ENCODE measurements at places on chromosomes 6 and 20.
A peak's percentile ranks its signal among the peaks of the same experiment; 100 is the strongest.

GRCh38 chr6:44001318-44002066 lies 125.8 kb downstream of the MRPL14 start:
- no peak for DNase-seq

DNA sequence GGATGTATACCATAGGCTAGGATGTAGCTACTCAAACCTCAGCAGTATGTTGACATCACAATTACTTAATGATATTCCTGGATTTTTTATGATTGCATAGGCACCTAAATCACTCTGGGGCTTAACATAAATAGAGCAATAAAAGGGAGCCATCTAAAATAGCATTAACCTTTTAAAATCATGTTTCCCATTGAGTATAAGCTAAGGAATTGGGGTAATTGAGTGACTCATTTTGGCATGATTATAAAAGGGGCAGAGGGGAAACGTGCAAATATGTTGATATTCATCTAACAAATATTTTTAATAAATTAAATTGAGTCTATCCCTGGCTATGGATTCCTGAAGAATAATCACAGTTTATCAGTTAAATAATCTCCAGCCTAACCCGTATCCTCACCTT lies 74.0 kb upstream of the ADGRF1 start:
- DNase-seq = no peak

DNA sequence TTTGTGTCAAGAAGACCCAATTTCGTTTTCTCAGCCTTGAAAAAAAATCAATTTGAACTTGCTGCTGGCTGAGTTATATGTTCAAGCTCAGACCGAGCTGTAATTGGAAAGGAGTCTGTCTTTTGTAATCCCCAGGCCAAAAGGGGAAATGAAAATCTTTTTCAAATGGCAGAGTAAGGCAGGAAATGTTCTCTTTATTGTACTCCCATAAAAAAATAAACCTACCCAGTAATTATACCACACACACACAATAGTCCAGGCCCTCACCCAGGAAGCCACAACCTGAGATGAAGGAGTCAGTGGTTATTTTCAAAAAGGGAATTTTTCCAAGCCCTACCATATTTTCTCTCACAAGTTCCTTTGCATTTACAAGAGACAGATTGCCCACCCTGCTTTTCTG lies 45.3 kb downstream of the CLIC5 start:
- no peak for DNase-seq

DNA sequence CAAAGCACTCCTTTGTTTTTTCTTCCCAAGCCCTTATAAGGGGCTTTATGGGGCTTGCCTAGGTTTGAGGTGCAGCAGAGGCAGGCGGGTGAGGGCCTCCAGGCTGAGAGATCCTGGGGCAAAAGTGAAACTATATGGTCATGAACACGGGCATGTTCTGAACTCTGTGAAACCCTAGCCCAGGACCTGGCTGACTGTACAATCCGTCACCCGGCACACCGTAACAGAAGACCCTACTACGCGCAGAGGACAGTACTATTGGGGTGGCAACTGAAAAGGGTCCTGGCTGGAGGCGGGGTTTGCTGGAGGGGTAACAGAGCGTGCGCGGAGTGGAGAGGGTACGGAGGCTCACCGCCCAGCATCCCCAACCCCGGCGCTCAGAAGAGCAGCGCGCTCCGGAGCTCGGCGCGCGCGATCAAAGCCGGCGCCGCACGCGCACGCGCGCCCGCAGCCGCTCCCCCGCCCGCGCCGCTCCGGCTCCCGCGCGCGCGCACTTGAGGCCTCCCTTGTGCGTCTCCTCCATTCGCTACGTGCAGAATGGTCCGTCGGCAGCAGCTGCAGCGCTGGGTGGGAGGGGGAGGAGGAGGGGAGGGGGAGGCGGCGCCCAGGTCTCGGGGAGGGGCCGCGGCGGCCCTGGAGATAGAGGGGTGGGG lies 54.2 kb downstream of the MRPL14 start:
- peak; percentile 89 for DNase-seq

DNA sequence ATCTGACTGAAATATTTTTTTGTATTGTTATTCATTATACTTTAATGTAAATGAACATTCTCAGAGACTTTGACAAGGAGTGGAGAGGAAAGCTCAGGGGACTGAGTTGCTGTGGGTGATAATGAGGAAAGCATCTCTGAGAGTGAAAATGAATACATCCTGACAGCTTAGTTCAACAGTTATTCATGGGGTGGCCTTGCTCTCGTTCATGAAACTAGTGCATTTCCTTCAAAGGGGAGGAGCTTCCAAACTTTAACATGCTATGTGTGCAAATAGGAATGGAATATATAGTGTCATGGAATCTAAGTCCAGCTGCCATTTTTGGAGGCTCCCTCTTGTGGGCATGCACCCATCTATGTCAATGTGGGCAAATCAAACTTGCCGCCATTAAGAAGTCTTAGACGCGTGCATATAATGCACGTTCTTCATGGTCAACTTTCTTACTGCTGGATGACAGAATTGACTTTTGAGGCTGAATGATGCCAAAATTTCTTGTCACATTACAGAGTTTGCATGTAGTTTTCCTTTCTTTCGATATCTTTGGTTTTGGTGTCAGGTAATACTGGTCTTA lies 124.3 kb upstream of the TMEM170B start:
- no peak for DNase-seq

DNA sequence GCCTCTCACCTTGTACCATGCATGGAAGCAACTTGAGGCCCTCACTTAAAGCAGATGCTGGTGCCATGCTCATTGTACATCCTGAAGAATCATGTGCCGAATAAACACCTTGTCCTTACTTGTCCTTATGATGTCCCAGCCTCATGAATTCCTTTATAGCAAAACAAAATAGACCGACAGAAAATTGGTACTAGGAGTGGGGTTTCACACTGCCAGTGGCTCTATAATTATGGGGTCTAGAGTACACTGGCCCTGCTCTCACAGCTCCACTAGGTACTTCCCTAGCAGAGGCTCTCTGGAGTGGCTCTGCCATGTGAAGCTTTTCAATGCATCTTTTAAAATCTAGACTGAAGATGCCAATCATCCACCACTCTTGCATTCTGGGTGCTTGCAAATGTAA lies 101.2 kb downstream of the HTR1B start:
- DNase-seq = no peak

DNA sequence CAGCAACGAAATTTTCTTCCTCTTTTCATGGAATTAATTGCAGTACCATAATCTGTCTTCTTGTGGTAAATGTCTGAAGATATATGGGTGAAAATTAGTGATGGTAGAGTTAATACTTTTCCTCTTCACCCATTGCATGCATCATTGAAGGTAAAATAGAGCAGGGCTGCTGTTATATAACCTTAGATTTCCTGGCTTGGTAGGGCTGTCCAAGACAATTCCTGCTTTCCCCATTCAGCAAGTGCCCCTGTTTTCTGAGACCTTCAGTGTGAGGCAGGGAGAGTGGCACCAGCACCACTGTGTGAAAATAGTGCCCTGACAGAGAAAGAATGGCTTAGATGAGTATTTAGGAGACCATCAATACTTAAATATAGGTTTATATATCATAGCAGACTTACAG lies 202.0 kb downstream of the ZFAND3 start:
- no peak for DNase-seq

- no peak for DNase-seq
Measured at GRCh38 chr6:93293460-93293859, 125.9 kb downstream of the EPHA7 start.

DNA sequence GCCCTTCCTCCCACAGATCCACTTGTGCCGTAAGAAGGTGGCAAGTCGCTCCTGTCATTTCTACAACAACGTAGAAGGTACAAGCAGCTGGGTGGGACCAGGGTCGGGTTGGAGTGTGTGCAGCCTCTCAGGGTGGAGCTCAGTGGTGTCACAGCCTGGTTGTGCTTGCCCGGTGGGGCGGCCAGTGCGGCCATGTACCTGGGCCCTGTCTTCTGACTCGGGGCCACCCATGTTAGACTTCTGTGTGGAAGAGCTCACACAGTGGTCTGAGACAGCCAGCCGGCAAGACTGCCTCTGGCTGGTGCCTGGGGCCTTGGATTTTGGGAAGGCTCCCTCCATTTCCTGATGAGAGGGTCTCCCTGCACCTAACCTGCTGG lies 4.7 kb downstream of the RTEL1 start:
- DNase-seq = no peak

DNA sequence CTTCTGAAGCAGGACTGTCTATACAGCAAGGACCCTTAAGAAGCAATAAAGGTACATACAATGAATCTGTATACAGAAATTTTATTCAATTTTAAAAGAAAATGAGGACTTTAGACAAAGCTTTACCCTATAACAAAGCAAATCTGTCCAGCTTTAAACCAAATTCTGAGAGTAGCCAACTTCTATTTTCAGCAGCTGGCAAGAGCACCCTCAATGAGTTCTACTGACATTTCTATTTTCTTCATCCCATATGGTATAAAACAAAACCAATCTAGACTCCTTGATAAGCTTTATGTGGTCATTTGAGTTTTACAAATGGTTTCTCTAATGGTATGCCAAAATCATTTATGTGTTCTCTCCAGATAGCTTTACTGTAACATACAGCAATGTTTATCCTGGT lies 12.7 kb downstream of the CPNE1 start:
- DNase-seq = no peak

- no peak for DNase-seq
Measured at GRCh38 chr6:147869201-147869600, 360.7 kb downstream of the SAMD5 start.

DNA sequence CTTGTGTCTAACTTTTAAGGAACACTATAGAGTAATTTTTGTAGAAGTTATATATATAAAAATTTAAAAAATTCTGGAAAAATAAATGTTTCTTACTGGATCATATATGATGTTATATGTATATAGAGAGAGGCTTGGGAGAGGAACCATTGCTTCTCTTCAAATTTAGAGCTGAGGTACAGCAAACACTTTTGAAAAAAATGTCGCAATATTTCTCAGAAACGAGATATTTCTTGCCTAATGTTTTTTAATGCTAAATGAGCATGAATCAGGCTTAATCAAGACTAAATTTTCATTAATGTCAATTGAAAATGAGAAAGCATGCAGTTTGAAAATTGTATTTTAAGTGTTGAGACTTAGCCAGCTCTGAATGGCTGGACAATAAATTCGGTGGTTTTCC lies 2.6 kb downstream of the PKIB start:
- DNase-seq = no peak

- no peak for DNase-seq
Measured at GRCh38 chr6:5461365-5461764, 200.1 kb downstream of the FARS2 start.

DNA sequence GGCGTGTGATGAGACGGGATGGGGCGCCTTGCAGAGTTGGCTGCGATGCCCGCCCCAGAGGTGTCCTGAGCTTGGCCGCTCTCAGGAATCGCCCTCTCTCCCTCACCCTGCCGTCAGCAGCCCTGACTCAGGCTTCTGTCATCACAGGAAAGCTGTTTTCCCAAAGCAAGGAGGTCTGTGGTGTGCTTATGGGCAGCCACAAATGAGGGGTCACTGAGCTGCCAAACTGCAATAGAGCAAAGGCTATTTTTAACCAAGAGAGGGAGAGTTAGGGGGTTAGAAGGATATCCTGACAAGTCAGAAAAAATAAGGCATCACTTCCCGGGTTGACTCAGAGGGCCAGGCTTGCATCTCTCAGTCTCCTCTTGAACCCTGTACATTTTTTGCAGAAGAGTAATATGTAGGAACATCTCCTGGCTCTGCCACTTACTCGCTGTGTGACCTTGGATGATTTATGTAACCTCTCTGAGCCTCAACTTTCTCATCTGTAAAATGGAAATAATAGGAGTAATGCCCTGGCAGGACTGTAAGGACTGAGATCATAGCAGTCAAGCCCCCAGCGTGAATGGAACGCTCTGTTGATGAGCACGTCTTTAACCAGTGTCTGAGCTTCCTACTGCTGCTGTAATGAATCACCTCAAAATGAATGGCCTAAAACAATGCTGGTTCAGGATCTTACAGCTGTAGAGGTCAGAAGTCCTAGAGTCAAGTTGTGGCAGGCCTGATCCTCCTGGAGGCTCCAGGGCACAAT lies 181.9 kb downstream of the NFATC2 start:
- DNase-seq = no peak

DNA sequence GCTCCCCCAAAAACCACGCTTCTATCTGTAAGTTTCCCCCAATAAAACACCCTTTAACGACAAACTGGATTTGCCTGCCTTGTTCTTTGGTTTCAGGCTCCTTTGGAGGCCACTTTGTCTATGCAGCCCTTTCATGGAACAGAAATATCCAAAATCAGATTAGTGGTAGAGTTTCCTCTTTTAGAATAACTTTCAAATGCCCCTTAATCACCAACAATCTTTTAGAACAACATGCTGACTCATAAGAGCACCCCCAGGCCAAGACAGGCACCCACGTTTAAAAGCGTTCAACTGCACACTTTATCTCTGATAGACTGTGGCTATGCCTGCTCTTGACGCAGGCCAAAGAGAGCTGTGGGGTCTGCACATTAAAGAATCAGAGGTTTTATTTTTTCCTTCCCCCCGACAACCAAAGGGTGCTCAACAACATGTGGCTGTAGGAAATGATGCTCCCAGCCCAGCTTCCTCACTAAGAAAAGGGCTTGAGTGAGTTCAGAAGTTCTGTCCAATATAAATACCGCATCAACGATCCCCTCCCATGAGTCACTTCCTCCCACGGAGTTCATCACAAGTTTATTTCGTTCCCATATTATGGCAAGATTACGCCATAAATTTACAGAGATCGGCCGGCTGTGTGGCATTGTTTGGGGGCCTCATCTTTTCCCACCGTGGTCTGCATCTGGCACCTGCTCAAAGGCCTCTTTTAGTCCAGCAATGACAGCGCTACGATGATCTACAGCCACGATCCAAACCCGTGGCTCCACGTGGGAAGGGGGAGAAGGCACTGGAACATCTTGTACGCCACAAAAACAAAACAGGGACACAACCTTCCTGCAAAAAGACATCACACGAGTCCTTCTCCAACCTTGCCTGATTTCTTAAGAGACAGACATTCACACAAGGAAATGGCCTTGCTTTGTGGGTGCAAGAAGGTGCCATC lies 88.8 kb upstream of the NFATC2 start:
- DNase-seq = no peak

GRCh38 chr20:57609086-57609841 lies 11.0 kb downstream of the ZBP1 start:
- DNase-seq = no peak

- DNase-seq = peak; percentile 64
Measured at GRCh38 chr6:142945446-142946180, 637 bp upstream of the HIVEP2 start.

GRCh38 chr6:81381382-81381916 lies 371.0 kb downstream of the TENT5A start:
- DNase-seq = no peak
